CD4-positive, alpha-beta T cell treated with Interleukin-10 for 1 hour (primary cell): ENCODE measurements at places on chromosomes 4 and X.

DNA sequence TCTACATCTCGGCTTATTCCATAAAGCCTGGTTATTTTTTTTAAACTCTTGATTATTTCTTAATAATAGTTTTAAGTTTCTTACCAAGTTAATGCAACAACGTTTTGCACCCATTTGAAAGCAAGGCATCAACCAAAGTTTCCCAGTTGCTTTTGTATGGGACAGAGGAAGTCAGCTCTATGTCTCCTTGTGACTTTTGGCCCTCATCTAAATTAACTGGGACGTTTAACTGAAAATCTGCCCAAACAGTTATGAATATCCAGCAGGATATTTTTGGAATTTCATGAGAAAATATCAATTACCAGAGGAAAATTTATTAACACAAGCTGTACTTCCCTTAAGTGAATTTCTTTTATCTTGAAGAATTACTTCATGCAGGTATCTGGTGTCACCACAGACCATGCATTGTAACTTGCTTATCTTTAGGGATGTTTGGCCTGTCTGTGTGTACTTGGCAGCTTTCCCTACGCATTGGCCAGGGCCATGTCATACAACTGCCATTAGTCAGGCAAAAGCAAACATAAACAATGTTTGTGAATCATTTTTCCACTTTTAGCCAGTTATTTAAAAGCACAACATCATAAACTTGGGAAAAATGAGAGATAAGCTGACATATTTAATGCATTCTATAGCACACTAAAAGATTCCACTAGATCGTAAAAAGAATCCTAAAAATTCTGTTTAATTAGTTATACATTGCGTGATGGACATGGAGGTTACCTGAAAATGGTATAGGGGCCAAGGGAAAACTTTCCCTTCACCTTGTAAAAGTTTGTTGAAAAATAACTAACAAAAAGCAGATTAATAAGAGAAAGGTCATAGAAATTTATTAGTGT, 101.4 kb upstream of the PDE5A start:
- no peak for DNase-seq

DNA sequence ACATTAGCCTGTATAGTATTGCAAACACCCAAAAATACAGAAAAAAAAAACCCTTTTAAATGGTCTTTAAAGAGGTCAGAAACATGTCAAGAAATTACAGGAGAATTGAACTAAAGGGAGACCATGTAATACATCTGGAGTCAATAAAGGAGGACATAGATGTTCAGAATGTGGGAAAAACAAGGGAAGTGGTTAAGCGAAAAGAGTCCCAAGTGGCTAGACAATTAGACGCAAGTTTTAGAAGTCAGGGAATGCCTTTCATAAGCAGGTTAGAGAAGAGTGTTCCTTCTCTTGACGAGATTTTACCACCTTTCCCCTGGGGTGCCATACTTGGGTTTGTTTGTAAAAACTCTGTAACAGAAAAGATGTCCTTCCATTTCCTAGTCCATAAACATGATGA, 7.8 kb downstream of the LNX1 start:
- DNase-seq: no peak

- DNase-seq: no peak
Observed at GRCh38 chr4:82469791-82470345, 39.5 kb downstream of the ENOPH1 start.

DNA sequence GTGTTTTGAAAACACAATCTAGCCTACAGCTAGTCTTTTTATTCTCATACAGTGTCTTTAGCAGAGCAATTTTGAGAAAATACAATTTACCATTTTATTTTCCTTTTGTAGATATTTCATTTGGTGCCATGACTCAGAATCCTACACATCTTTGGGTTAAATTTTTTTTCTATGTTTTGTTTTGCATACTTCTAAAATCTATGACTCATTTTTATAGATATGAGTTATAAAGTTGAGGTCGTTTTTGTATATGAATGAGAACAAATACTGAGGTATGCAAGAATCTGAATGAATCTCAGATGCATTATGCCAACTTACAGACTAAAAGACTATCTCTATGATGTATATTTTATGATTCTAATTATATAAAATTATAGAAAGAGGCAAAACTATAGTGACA, 206.5 kb upstream of the ANXA10 start:
- DNase-seq: no peak

DNA sequence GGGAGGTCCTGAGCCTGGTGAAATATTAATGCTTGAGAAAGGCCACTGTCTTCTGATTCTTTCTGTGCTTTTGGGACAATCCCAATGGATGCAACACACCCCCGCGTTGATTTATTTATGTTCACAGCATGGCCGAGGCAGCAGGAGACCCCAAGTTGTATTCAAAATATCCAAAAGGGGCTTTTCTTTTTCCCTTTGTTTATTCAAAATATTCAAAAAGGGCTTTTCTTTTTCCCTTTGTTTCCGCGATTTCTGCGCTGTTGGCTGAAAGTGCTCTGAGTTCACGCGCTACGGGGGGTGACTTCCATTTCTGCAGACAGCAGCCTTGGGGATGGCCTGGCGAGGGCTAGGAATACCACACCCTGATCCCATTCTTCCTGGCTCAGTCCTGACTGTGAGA, 59.5 kb upstream of the PPP2R3B start:
- no peak for DNase-seq

DNA sequence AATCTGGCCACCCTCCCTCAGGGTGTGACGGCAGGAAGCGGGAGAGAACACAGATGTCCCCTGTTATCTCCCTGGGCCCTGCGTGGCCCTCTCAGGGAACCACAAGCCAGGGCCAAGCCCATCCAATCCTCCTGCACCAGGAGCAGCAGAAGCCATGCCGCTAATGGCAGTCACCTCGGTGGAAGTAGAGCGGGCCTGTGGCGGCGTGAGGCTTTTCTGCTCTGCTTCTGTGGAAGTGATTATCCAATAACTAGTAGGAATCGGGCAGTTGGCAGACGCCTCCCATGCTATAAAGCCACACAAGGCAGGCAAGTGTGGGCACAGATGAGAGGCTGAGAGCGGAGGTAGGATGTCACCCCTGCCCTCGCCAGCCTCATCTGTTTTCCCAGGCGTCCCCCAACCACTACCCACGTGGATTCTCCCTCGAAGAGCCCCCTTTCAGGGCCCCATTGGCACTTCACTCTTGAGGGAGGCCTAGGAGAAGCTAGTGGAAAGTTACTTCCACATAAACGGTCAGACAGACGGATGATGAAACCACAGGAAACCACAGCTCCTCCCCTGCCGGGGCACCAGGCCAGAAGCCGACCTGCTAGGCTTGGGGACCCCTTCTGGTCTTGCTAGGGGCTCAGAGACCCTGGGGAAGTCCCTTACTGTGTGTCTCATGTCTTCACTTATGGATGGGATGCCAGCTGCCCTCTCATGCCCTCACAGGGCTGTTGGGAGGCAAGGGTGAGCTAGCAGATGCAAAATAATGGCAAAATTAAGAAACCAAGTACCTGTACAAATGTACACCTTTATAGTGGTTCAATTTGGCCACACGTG, 18.8 kb upstream of the TMSB4X start:
- DNase-seq: peak; percentile 76

DNA sequence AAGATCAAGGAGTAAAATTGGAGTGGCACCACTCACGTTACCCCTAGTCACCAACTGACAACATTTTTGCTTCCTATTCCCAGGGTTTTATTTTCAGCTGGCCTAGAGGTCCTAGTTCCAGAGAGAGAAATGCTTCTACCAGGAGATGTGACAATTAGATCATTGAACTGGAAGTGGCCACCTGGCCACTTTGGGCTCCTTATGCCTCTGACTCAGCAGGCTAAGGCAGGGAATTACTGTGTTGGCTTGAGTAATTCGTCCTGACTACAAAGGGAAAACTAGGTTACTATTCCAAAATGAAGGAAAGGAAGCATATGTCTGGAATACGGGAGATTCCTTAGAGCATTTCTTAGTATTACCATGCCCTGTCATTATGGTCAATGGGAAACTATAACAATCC, 831.6 kb upstream of the NDST4 start:
- DNase-seq: no peak

DNA sequence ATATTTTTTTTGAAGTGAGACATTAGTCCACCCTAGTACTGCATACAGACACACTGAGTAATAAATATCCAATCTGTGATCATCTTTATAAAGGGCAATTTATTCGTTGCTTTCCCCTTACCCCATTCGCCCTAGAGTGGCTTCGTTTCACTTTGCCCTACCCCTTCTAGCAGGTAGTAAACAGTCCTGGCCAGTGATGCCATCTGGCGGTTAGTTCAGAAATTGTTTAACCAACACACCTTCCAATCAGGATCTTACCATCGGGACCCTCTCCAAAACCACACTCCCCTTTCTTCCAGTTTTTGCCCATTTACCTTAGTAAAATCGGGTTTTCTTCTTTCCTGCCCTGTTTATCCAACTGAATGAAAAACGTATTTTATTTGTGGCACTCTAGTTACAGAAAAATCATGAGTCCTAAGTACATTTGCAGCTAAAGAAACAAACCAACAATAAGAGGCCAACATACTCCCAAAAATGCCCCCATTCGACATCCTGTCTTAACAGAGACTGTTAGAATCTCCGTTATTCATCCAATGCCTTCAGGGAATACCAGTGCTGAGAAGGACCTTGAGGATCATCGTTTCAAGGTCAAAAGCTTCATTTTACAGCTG, 2.2 kb downstream of the PPA2 start:
- peak; percentile 84 for DNase-seq

DNA sequence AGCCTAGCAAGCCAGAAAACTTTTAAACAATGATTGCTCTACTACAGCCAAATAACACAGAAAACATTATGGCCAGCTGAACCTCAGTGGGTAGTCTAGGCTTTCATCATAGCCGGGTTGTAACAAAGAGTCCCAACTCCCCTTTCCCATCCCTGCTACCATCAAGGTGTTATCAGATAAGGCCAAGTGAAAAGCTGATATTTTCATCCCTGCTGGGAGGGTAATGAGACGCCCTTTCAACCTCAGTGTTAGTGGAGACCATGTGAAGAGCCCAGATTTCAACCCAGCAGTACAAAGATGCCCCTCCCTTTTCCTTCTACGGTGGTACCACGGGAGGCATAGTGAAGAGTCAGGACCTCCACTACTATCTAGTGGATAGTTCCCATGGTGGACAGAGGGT, 433.7 kb downstream of the GPM6A start:
- DNase-seq: no peak

- DNase-seq: no peak
Observed at GRCh38 chr4:185743722-185744487, 68.1 kb downstream of the SORBS2 start.

DNA sequence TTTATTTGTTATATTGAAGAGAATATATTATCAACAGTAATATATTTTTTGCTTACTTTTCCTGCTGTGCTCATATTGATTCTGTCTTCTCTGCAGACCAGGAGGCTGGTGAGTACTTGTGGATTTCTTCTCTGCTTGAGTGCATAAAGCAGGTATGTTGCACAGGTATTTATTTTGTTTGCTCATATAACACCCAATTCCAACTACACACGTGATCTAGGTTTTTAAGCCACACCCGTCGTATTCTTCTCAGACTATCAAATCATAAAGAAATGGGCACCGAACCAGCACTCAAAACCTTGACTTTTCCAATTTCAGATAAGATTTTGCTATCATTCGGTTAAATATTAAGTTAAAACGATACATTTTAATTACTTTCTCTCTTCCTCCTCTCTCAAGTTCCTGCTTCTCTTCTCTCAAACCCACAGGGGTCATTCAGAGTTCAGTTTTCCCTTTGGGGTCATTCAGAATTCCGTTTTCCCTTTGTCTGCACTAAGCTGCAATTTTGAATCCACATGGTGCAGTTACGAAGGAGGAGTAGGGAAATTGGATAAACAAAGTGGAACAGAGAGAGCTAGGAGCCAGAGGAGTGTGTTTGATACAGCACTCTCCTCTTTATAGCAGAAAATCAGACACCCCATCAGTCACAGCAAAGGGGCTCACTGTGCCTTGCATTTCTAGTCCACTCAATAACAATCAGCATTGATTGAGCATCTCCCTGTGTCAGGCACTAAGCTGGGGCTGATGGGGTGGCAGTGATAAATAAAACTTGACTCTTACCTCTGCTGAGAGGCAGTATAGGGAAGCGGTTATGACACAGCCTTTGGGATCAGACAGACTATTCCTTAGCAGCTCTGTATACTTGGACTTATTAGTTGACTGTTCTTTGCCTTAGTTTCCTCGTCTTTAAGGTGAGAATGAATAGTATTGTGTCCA, at the start of gene ADH1C:
Gene ADH1C (minus strand): TSS at position 145 of the 936 bp plus-strand sequence. CDS start 71 bp downstream, at position 74.
- DNase-seq: no peak

DNA sequence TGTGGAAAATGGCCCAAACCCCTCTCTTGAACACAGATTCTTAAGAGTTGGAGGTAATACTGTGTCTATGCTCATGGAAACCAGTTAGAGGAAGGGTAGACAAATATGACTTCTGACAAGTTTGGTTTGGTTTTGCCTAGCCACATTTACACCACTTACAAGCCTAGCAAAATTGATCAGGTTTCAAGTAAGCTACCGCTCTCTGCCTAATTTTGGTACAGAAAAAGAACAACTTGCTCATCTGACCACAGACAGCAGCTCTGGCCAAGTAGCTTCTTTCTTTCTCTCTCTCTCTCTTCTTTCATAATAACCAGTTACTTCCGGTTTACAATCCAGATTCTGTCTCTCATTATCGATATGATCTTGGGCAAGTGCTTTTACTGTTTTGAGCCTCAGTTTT, 260.0 kb downstream of the GLUD2 start:
- no peak for DNase-seq

- no peak for DNase-seq
Observed at GRCh38 chr4:141352909-141353525, 132.3 kb downstream of the ZNF330 start.

- DNase-seq: no peak
Observed at GRCh38 chr4:169259271-169259670, 11.5 kb downstream of the SH3RF1 start.

GRCh38 chrX:9335251-9335650, 129.6 kb upstream of the TBL1X start:
- DNase-seq: no peak

DNA sequence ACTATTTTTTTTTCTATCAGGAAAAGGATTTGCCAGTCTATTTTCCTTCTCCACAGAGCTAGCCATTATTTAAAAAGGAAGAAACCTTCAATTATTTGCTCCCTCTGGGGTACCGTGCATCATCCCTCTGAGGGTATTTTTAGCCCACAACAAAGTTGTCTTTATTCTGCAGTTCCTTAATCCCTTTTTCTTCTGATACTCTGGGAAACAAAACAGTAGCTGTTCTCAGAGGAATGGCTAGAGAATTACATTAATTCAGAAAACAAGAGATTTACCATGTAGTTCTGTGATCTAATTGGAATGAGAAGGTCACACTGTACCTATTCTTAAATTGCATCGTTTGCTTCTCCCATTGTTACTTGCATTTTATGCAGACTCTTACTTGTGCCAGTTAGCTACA, 1056.7 kb downstream of the STIM2 start:
- no peak for DNase-seq

GRCh38 chrX:12791257-12792228, at the start of gene PRPS2:
Gene PRPS2, plus strand, starts transcription at chrX:12791412. Its CDS starts 86 bp downstream, at chrX:12791498.
- DNase-seq: peak; percentile 75
